Hematopoietic multipotent progenitor cell treated with erythropoietin and hydrocortisone succinate and interleukin-3 and kit ligand, for 4 days (in vitro differentiated cells): ENCODE measurements at places on chromosomes 1 and 21.

- DNase-seq = no peak
Observed at GRCh38 chr1:204201348-204202040, 5.2 kb upstream of the KISS1 start.

- no peak for DNase-seq
Observed at GRCh38 chr1:153248176-153248879, 11.2 kb upstream of the LORICRIN start.

DNA sequence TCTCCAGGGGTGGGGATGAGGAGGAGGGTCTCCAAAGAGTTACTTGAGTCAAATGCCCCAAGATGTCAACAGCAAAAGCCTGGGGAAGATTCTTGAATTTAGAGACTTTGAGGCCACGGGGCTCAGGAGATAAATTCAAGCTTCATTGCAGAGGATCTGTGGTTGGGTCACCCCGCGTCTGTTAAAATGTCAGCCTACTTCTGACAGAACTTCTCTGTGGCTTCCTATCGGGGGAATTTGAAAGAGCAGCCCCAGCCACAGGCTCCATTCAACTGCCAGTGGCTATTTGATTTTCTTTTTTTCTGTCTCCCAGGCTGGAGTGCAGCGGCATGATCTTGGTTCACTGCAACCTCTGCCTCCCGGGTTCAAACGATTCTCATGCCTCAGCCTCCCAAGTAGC is 62.5 kb upstream of the EFHD2 start:
- peak; percentile 70 for DNase-seq

GRCh38 chr1:63797056-63797726 is 23.4 kb downstream of the ROR1 start:
- no peak for DNase-seq

DNA sequence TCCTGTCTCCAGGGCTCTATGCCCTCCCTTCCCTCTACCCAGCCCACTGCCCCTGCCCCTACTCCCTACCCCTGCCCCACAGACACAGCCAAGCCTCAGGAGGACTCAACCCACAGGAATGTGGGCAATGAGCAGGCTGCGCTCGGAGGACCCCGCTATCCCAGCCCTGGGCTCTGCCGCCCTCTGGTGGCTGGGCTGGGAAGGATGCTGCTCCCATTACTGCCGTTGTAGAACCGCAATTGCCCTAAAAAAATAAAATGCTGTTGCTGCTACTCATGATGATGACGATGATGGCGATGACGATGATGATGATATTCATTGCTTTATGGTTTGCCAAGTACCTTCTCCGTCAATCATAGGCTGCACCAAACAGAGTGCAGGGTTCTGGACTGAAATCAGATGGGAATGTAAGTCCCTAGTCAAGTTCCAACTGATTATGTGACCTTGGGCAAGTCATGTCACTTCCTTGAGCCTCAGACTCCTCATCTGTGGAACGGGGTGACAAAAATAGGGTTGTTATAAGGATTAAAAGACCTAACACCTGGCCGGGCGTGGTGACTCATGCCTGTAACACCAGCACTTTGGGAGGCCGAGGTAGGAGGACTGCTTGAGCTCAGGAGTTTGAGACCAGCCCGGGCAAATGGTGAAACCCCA is 24.6 kb downstream of the ARHGEF19 start:
- peak; percentile 81 for DNase-seq

DNA sequence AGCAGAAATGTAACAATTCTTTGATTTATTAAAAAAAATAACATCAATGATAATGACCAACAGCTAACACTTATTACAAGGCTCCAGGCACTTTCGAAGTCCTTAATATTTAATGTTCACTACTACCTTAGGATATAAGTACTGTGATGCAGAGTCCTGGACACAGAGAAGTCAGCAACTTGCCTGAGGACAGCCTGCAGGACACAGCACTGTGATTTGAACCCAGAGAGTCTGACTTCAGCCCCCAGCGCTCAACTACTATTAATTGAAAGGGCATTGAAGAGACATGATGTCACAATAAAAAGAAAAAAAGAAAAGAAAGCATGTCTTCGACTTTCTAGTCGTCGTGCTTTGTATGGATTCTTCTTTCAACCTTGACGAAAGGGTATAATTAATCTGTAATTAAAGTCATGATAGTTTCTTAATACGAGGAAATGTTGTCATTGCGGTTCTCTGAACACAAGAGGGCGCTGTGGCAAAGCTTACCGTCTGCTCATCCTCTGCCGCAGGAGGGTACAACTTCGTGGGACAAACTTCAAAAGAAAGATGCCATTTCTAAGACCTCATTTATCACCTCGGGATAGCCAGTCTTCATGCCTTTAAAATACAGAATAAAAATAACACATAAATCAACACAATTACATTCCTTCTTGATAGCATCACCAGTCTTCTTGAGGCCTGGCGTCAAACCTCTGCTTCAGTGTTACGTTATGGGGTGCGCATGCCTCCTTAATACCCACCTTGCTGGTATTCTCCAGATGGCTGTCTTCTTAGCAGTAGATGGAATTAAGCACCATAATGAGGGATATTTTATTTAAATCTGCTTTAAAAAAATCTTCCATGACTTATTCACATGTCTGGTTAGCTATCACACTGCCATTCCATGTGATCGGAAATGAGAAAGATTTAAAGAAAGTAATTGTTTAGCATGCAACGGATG is 240.1 kb downstream of the DISC1 start:
- peak; percentile 81 for DNase-seq

DNA sequence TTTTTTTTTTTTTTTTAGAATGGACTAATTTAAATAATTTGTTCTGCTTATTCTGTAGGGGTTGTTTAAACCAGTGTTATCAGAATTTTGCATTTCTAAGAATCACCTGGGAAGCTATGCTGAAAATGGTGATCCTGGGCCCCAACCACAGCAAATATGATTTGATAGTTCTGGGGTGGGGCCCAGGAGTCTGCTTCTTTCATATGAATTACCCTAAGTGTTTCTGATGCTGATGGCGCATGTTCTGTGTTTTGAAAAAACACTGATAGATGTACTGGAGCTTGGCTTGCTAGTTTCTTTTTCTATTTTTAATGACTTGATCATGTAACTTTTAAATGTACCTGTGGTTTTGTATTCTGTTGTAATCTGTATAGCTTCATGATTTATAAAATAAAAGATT is 89.3 kb downstream of the CDC14A start:
- DNase-seq = no peak

DNA sequence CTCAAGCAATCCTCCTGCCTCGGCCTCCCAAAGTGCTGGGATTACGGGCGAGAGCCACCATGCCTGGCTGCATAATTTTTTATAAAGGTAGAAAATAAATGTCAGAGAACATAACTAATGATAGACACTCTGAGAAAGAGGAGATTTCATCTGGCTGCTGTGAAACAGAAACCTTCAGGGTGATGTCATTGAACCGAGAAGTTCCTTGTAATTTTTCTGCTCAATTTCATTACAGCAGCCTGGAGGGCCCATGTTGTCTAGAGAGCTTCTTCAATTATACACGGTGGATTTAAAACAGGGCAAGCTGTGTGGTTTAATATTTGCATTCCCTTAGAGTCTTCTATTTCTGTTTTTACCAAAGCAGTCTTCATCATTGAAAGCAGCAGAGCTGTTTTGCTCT is 64.3 kb upstream of the MORC3 start:
- DNase-seq = no peak

DNA sequence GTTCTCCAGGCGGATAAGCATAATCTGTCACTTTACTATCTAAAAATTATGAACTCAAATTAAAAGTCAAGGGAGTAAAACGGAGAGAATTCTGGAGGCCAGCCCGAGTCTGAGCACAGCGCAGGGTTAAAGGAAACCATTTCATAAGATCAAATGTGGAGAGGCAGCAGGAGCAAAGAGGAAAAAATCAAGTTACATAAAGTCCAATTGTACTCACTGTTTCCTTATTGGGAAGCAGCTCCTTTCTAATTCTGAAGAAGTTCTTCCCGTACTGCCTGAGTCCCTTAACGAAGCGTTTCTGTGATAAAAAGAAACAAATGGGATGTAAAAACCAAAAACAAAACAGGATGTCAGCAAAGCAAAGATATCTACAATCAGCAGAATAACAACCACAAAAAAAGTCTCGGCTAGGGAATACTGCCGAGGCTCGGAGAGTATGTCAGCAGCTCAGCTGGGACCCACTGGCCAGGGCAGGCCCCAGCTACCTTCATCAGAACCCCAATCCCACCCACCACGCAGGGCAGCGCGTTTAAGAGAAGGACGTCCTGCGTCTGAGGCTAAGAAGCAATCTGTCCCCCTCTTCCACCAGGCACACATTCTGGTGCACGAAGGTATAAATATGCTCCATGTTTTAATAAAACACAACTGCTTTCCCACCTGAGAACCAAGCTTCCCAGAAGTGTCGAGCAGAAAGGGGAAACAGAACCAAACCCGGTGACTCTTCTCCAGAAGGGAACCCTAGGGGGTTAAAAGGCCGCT is 104.8 kb downstream of the SLC45A1 start:
- DNase-seq = peak; percentile 52

DNA sequence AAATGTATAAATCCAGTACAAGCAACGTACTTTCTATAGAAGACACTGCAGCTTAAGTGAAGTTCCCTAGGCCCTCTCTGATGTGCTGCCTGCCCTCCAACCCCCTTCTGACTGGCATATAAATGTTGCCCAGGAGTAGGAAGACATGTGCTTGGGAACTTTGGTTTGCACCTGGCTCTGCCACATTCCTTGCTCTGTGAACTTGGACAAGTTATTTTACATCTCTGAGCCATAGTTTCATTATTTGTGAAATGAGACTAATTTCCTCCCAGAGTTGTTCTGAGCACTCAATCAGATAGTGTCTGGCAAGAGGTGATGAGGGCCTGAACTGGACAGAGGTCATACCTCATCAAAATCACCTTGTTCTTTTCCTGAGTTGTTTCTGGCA is 3.5 kb upstream of the PHC2 start:
- no peak for DNase-seq

DNA sequence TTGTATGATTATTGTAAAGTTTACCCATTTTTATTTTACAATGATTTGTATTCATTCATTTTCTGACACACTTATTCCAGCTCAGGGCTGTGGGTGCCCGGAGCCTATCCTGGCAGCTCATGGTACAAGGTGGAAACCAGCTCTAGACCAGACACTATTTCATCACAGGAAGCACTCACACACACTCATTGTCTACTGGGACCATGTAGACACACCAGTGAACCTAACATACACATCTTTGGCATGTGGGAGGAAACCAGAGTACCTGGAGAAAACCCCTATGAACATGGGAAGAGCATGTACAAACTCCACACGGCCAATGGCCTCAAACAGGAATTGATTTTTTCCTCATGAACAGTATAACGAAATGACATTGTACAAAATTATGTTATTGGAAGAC is 2.4 kb downstream of the DTL start:
- DNase-seq = peak; percentile 9

- DNase-seq = no peak
Observed at GRCh38 chr1:2129256-2129943, 65.2 kb downstream of the FAAP20 start.

- no peak for DNase-seq
Observed at GRCh38 chr1:118294875-118295642, 110.0 kb upstream of the SPAG17 start.

GRCh38 chr21:45893740-45894449 is 87.7 kb upstream of the COL6A1 start:
- DNase-seq = no peak

DNA sequence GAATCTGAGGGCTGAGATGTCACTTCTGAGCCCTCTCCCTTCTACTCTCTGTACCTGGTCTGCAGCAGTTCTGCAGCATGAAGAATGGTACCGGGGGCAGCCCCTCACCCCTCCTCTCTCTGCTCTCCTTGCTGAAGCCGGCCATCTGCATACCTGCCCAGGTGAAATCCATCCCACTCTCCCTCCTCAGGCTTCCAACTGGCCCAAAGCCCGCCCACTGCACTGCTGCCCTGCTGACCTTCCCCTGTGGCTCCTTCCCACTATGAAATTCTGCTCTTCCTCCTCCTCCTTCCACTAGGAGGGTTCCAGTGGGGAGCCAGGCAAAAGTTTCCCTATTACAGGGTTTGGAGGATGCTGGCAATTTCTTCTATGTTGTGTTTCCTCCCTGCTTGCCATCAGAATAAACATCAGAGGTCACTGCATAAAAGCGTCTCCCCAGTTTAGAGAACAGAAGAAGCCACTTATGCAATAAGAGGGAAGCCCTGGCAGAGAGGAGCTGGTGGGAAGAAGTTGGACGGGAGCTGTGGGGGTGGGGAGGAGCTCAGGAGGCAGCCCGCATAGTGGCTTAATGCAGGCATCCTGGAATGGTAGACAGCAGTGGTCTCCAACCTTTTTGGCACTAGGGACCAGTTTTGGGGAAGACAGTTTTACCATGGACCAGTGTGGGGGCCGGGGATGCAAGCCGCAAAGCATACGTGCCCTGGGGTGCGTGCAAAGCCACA is 30.3 kb downstream of the TMCO4 start:
- DNase-seq = no peak

GRCh38 chr21:45699966-45700365 is 56.4 kb downstream of the PCBP3 start:
- no peak for DNase-seq

- DNase-seq = no peak
Observed at GRCh38 chr1:57616921-57617320, 193.1 kb upstream of the DAB1 start.

DNA sequence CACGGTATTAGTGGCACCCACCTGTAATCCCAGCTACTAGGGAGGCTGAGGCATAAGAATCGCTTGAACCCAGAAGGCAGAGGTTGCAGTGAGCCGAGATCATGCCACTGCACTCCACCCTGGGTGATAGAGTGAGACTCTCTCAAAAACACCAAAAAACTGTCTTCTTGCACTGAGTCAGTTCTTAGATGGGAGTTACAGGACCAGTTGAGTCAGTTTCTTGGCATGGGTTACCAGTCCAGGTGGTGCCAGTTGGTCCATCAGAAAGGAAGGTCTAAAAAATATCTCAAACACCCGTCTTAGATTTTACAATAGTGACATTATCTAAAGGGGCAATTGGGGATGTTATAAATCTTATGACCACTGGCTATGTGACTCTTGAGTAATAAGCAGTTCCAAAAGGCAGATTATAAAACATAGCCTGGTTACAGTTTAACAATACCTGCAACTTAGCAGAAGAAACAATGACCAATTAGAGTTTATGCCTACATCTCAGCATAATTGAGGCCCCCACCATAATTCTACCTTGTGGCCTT is 206.9 kb upstream of the FGGY start:
- DNase-seq = no peak

DNA sequence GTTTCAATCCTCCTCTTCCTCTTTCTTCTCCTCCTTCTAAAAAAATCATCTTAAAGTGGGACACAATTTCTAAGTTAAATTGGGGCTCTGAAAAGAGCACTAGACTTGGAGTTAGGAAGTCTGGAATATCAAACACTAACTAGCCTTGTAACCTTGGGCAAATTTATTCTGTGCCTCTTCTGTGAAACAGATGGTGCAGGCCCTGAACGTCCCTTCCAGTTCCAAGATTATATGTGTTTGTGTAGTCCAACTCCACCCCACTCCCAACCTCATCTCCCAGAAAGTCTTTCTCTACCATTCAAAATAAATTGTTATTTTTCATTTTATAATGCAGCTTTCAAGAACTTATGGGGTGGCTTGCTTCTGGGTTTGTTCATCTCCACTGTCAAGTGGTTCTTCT is 630.0 kb downstream of the LMO4 start:
- DNase-seq = no peak

DNA sequence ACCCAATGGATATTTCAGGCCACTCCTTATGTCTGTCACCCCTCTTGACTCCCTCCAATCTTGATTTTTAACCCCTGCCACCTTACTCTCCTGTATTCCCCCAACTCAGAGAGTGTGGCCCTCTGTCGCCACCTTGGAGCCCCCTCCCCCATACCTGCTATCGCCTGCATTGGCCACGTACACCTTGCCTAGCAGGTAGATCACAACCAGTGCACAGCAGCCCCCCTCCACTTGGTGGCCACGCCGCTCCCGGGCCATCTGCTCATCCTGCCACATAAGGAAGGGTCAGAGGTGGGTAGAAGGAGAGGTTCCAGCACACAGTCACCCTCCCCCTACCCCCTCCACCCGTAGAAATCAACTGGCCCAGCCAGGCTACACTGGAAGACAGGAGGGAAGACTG is 2.9 kb downstream of the PPM1J start:
- DNase-seq = no peak
